ENCODE measurements at places on chromosomes 1 and 21. TPM values are rescaled to one million over a fixed set of nuclear protein-coding genes. Genes with fewer than 3 reads are reported as not detected.

The C1orf226 gene
- total RNA-seq, result 1.1 TPM

The SYCP1 gene
- not detected for total RNA-seq

The SPRR1B gene
- total RNA-seq, result not detected

The PGLYRP3 gene
- not detected for total RNA-seq

The KPNA6 gene
- total RNA-seq, result 67.4 TPM

The GUCA2B gene
- total RNA-seq, result not detected

The S100B gene
- total RNA-seq, result 0.61 TPM

The PTGFR gene
- total RNA-seq, result 0.32 TPM

The RIMS3 gene
- 0.32 TPM for total RNA-seq

The OR2T29 gene
- not detected for total RNA-seq

The CBR3 gene
- total RNA-seq, result 0.64 TPM

The CRP gene
- total RNA-seq, result not detected

The MPZ gene
- total RNA-seq, result 0.30 TPM

The TFF2 gene
- total RNA-seq, result not detected

The MYBPH gene
- total RNA-seq, result 18.0 TPM

The C1QTNF12 gene
- total RNA-seq, result 1.4 TPM

The HSD11B1 gene
- 1.4 TPM for total RNA-seq

The COL6A1 gene
- total RNA-seq, result 36.1 TPM

The TNNI3K gene
- 1.6 TPM for total RNA-seq

The IL20 gene
- not detected for total RNA-seq

The MAP3K6 gene
- total RNA-seq, result 16.1 TPM

The TESK2 gene
- total RNA-seq, result 5.0 TPM

The F13B gene
- total RNA-seq, result not detected

The CASQ1 gene
- total RNA-seq, result 399 TPM

The SLAMF6 gene
- 0.14 TPM for total RNA-seq
